ENCODE measurements at places on chromosomes 2 and 18.

DNA sequence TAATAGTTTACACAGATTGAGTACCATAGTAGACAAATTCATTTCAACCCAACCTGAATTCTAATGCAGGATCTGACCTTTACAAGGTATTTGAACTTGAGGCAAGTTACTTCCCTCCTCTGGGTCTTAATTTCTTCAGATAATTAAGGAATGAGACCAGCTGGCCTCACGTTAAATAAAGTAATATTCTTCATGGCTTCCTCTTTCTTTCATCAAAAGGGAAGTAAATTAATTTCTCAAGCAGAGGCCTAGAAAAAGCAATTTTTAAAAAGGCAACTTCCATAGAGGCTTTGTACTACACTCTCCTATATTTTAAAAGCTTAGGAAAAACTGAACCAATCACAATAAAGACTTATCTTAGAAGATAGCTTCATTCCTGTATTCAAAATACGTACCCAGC is 109.2 kb downstream of the EXOC6B start:
- DNase-seq = no peak

DNA sequence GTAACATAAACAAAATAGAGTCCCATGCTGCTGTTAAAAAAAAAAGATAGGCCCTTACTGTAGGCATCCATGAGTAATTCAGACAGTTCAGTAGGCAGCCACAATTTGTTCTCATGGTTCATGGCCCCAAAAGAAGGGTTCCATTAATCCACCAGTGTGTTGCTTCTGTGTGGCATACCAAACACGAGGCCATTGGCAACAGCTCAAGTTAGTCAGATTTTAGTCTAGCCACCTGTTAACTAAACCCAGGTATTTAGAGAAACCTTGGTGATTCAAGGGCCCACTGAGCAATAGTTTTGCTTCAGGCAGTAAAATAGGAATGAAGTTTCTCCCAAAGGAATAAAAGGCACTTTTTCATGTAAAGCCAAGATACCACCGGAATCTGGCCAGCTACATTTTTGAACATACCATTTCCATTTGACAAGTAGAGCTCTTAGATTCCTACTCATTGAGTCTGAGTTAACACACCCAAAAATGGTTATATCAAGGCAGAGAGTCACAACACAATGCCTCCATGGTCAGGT is 80.1 kb upstream of the SRD5A2 start:
- DNase-seq = no peak

GRCh38 chr2:176291809-176292283 is 22.6 kb downstream of the MTX2 start:
- DNase-seq = no peak

DNA sequence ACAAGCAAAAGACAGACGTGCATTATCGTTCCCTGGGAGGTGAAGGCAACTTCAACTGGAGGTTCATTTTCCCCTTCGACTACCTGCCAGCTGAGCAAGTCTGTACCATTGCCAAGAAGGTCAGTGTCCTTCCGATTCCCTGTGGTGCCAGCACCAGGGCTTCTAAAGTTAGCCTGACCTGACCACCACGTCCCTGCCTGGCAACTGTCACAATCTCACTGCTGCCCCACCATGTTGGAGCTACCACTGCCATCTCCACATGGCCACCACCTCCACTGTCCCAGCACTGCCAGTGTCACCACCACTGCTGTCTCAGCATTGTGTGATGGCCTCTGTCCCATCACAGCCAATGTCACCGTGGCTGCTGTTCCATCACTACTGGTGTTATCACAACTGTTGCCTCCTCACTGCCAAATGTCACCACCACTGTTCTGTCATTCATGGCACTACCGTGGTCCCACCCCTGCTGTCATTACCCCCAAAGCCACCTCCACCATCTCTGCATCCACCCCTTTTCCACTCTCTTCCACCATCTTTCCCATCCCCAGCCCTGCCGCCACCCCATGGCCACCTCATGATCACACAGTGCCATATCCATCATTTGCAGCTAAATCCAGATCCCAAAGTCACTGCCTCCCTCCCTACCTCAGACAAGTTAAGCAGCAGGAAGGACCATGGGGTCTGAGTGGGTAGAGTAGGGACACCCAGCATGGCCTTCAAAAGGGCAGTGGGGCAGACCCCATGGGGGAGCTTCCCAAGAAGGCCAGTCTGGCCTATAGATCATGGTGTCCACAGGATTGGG is 216.5 kb downstream of the DYSF start:
- no peak for DNase-seq

GRCh38 chr2:95376311-95377215 is 25.9 kb upstream of the FAHD2A start:
- no peak for DNase-seq

GRCh38 chr2:217396165-217396564 is 536.3 kb upstream of the TNP1 start:
- no peak for DNase-seq

GRCh38 chr2:136024185-136024584 is 38.8 kb upstream of the DARS1 start:
- no peak for DNase-seq

DNA sequence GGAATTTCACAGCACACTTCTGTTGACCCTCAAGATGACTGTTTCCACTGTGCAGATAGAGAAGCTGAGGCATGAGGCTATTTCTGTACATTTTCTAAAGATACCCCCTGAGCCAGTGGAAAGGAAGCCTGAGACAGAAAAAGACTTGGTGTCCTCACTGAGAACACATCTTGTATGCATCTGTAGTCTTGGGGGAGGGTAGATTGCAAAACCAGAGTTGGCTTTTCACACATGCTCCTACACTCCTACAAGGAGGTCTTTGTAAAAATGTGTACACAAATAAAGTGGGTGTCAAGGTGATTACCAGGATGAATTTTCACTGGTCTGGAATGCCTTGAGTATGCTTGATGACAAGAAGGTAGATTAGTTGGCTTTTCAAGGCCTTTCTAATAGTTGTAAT is 98.0 kb downstream of the KCTD18 start:
- DNase-seq = no peak

DNA sequence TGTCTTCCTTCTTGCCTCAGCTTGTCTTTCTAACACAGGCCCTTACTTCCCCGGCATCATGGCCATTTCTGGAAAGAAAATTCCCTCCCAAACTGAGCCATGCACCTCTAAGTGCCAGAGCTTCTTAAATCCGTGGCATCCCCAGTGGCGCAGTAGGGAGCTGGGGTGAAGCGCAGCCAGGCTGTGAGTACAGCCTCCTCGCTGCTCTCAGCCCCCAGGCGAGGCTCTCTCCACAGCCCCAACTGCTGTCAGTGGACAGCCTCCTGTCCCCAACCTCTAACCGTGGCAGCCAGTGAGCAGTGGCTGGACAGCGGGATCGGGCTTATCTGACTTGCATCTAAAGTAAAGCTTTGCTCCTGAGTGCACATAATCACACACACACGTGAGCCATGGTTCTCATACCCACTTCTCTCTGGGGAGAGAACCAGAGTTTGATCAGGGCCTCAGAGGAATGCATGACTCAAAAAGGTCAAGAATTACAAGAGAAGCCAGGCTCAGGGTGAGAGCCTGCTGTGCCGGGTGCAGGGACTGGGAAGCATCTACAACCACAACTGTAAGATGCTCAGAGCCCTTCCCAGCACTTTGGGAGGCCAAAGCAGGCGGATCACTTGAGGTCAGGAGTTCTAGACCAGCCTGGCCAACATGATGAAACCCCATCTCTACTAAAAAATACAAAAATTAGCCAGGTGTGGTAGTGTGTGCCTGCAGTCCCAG is 50.7 kb downstream of the SFXN5 start:
- DNase-seq = no peak

DNA sequence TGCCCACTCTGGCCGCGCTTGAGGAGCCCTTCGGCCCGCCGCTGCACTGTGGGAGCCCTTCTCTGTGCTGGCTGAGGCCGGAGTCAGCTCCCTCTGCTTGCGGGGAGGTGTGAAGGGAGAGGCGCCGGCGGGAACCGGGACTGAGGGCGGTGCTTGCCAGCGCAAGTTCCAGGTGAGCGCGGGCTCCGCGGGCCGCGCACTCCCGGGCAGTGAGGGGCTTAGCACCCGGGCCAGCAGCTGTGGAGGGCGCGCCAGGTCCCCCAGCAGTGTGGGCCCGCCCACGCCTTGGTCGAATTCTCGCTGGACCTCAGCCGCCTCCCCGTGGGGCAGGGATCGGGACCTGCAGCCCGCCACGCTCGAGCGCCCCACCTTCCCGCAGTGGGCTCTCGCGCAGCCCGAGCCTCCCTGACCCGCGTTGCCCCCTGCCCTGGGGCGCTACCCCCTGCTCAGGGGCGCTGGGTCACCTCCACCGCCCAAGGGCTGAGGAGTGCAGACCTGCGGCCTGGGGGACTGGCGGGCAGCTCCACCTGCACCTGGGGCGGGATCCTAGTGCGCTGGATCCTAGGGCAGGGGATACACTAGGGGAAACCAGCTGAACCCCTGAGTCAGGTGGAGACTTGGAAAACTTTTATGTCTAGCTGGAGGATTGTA is 97.3 kb downstream of the CD8B2 start:
- no peak for DNase-seq

GRCh38 chr18:80232710-80233109 is 14.6 kb downstream of the PARD6G start:
- no peak for DNase-seq

GRCh38 chr2:233371641-233372040 is 17.3 kb downstream of the DGKD start:
- no peak for DNase-seq

DNA sequence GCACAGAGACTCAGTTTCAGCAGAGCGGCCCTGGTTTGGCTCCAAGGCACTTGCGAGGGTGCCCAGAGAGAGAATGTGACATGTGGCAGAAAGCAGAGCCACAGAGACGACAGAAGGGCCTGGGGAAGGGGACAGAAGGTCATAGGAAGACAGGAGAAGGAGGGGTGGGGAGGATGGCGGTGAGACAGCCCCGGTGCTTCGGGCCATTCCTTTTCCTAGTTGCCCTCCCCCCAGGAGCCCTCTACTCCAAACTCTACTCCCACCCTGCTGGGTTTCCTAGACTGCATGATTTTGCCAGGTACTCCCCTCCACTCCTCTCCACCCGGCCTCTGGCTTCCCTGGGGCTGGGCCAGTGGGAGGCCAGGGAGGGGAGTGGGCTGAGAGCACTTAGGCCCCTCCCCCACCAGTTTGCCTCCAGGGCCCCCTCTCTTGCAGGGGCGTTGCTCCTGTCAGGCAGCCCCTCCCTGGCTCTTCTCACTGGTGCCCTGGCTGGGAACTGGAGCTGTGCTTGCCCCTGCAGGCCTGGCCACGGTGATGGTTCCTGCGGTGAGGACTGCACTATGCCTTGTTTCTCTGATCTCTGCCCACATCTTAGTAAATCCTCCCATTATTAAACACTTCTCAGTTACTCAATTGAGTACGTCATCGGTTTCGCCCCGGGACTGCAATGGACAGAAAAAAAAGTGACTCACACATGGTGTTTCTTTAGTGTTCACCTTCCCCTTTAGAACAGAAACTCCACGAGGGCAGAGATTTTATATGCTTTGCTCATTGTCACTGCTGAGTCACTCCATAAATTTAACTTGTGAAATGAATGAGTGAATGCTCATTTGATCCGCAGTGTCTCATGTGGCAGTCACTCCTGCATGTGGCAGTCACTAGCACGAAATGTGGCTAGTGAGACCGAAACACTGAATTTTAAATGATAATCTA is 58.7 kb upstream of the SP3 start:
- DNase-seq = no peak

DNA sequence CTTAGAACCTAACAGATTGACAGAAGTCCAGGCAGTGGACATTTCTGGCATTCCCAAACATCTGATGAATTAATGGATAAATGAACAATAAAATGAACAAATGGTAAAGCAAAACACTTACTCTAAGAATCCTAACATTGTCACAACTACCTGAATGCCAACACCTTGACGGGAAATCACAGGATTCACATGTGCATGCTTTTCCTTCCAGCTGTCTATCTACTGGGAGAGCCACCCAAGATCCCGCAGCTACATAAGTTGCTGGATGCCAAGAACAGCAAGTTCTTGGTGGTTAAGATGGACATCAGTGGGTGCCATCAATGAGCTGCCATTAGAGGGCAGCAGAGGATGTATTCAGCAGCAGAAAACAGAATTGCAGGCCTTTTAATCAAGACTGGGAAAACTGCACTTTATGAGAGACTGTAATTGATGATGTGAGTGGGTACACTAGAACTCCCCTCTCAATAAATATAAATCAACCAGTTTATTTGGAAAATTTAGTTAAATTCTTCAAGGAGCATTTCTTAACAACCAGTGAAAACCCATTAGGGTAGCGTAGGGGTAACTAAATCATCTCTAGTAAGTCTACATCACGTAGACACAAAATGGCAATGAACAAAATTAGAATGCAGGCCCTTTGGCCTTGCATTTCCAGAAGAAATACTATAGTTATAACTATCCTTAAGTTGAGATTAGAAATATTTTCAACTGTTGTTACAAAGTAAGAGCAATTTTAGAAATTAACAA is 45.6 kb downstream of the SESTD1 start:
- DNase-seq = peak; percentile 49

DNA sequence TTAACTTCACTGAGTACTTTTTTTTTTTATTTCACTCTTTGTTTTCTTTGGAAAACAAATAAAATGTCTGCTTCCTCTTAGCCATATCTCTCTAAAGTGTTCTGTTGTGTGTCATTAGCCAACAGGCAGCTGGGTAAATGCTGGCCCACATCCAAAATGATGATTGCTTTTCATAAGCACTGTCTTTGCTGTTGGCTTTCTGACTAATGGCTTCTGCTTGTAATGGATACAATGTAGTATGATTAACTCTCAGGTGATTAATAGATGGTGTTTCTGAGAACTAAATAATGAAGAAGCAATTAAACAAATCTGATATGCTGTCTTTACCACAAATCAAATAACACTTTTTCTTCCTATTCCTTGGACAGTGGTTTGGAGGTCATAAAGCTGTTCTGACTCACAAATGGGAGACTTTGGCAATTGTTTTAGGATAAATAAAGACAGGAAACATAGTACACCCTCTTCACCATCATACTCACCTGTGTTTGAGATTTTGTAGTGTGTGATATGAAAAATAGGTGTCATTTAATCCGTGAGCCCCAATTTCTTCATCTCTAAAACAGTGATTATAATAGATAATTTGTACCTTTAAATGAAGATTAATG is 888.4 kb downstream of the TSN start:
- DNase-seq = no peak

DNA sequence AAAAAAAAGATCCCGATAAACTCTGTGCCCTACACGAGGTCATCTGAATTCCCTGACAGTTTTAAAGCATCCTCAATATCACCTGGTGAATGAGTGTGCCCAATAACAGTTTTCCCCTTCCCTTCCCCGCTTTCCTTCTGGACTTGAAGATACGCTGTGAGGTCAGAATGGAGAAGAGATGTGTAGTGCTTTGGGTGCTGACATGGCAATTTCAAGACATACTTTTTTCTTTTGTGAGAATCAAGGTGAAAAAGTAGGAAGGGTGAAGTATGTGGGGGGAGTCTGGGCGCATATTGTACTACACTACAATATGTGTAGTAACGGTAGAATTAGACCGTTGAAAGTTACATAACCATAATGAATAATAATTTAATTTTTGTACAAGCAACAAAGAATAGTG is 21.7 kb downstream of the DNAJC27 start:
- no peak for DNase-seq

DNA sequence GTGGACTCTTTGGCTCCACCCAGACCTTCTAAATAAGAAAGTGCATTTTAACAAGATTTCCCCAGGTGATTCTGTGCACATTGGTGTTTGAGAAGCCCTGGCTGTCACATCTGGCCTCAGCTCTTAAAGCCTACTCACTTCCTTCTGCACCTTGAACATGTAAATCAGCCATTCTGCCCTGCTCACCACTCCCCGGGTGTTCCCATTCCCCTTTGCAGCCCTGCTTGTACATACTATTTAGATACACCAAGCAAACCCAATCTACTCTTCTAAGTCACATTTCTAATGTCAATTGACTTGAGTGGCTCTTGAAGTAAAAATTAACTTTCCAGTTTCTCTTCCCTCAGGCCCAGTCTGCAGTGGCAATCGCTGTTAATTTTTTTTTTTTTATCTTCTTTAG is 13.1 kb upstream of the SCN1A start:
- no peak for DNase-seq
